ENCODE measurements at places on chromosomes 11 and 22.

GRCh38 chr11:87926250-87926970 is 248.8 kb downstream of the RAB38 start:
- DNase-seq, result no peak

GRCh38 chr11:132237781-132238180 is 867.4 kb downstream of the NTM start:
- no peak for DNase-seq

- no peak for DNase-seq
Measured at GRCh38 chr11:59954219-59954847, 9.5 kb upstream of the OOSP4A start.

DNA sequence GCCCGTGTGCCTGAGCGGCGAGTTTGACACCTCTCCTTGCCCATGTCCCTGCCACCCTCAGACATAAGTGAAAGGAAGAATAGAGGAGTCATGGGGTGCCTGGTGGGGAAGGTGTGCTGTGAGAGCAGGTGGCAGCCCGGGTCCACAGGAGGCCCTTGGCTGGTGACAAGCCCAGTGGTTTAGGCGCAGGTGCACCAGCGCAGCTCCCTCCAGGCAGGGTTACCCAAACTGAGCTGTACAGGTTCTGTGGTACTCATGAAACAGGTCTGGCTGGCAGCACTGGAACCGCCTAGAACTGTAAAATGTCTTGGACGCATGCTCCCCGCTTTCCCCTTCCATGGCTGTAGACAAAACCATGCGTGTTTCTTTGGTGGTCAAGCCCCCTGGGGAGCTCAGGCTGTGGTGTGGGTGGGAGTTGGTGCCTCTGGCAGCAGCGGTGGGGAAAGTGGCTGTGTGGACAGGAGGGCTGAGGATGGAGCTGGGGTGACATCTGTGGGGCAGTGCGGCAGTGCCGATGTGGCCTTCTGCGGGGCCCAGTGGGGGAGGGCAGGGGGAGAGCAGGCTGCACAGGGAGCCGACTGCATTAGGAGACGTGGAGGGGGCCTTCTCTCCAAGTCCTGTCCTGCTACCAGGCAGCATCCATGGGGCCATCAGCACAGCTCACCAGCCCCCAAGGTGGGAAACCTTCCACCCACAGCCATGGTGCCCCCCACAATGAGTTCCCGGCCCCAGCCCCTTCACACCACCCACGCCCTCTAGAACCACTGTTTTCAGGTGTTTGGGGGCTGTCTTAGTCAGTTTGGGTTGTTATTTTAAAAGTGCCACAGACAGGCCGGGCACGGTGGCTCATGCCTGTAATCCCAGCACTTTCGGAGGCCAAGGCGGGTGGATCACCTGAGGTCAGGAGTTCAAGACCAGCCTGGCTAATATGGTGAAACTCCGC is 5.6 kb upstream of the GTSE1 start:
- no peak for DNase-seq

DNA sequence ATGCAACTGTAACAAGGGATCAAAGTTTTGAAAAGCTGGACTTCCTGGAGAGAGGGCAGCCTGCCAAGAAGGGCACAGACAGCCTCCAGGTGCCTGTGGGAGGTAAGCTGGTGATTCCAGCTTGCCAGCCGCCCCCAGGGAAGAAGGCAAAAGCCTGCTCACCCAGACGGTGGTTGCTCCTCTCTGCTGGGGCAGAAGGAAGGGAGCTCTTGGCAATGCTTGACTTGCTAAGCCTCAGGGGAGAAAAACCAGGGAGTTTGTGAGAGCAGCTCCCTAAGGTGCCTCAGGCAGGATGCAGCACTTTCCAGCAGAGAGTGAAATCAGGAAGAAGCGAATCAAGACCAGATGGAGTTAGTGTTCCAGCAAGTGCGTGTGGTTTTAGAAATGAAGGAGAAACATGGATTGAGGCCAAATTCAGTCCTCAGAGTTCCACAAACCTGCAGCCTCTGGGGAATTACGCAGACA is 553.6 kb downstream of the BUD13 start:
- no peak for DNase-seq

- DNase-seq, result no peak
Measured at GRCh38 chr11:86551288-86552092, 120.9 kb downstream of the ME3 start.

DNA sequence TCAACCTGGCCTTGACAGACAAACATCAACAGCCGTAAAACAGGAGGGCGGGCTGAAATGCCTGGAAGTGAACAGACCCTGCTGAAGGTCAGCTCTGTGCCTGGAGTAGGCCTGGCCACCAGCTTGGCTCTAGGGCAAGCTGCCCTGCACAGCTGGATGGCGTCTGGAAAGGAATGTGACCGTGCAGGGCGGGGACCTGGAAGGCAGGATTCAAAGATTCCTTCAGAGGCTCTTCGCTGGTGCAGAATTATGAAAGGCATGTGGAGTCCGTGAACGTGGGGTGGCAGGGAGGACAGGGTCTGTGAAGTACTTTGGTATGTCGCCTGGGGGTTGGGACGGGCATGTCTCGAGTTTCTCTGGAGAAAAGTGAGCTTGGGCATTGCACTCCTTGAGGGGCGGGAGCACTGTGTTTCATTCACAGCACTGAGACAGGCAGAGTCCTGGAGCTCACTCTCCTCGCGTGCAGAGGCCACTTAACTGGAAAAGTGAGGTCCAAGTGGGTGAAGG is 1.5 kb downstream of the EHD1 start:
- no peak for DNase-seq

DNA sequence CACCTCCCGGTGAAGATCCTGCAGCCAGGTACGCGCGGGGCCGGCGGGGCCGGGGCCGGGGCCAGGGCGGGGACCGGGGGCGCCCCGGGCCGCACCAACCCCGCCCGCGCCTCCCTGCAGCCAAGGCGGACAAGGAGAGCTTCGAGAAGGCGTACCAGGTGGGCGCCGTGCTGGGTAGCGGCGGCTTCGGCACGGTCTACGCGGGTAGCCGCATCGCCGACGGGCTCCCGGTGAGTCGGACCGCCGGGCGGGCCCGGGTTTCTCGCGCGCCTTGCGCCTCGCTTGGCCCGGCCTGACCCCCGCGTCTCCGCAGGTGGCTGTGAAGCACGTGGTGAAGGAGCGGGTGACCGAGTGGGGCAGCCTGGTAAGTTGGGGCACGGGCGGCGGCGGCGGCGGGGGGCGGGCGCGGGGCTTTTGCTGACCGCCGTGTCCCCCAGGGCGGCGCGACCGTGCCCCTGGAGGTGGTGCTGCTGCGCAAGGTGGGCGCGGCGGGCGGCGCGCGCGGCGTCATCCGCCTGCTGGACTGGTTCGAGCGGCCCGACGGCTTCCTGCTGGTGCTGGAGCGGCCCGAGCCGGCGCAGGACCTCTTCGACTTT is 531 bp downstream of the PIM3 start:
- DNase-seq, result no peak

- DNase-seq, result no peak
Measured at GRCh38 chr11:1843098-1843473, 4.3 kb downstream of the TNNI2 start.

GRCh38 chr11:76524919-76525318 is 80.1 kb downstream of the EMSY start:
- no peak for DNase-seq

GRCh38 chr22:25353516-25354445 is 134.3 kb downstream of the CRYBB2 start:
- DNase-seq, result no peak

- no peak for DNase-seq
Measured at GRCh38 chr11:36622431-36623136, 24.5 kb upstream of the RAG2 start.

DNA sequence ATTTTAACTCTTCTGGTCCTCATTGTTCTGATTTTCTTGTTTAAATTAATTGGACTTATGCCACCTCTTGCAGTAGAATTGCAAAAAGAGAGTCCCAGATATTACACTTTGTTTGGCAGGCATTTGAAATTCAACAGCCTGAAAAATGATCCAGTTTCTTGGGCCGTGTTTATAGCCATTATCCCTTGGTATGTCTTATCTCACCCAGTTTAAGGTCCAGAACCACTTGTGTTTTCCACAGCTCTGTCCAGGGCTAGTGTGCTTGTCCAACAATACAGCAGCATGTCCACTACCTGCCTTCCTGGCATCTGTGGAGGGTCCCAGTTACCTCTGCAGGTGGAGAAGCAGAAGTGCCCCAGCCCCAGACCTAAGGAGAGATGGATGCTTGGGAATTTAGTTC is 397.4 kb downstream of the SOX6 start:
- no peak for DNase-seq

GRCh38 chr11:77672264-77672663 is 34.7 kb upstream of the CLNS1A start:
- DNase-seq, result no peak

DNA sequence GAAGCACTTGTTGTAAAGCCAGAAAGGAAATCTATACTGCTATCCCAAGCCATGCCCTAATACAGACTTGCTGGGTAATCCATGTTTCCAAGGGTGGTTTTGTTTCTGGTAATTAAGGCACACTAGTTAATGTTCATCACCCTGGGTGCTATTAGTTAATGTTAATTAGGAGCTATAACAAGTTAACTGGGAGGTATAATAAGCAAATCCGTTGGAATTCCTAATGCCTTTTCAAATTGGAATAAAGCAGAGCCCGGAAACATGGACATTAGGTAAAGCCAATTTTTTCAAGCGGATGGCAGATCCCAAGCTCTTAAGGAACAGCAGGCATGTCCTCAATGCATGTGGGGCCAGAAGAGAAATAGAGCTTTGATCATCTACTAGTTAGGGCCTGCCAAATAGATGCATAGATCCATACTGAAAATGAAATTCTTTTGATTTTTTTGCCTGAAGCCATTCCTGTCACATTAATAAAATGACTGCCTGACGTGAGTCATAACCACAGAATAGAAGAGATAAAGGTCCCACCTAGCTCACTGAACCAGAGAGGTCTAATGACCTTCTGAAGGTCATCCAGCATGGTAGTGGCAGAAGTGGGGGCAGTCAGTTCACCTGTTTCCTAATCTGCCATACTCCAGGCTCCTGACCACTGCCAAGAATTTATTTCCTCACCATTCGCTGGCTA is 28.5 kb upstream of the CCDC34 start:
- DNase-seq, result no peak

DNA sequence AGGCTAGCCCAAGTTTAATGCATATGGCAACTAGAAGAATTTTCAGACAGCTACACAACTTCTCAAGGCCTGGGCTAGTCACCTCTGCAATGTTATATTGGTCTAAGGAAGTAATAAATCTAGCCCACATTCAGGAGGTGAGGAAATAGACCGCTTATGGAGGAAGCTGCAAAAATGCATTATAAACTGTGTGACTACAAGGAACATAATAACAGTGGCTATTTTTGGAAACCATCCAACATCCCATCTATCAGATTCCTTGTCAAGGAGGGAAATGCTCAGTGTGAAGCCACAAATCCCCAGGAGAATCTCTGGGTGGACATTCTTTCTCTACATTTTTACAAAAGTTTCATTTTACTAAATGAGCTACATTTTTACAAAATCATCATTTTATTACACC is 76.1 kb downstream of the BBOX1 start:
- no peak for DNase-seq

DNA sequence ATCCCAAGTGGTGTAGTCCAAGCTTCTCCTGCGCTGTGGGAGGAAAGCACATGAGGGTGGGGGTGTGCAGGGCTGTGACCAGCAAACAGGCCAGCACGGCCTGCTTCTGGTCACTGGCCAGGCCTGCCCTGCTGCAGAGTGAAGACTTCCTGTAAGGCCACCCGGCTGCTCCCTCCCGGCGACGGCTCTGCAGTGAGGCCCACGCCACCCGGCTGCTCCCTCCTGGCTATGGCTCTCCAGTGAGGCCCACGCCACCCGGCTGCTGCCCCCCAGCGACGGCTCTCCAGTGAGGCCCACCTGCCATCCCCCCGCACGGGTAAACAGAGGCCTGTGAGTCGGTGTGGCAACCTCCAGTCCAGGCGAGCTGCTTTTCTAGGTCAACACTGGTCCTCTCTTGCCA is 31.4 kb upstream of the BRSK2 start:
- DNase-seq, result no peak

DNA sequence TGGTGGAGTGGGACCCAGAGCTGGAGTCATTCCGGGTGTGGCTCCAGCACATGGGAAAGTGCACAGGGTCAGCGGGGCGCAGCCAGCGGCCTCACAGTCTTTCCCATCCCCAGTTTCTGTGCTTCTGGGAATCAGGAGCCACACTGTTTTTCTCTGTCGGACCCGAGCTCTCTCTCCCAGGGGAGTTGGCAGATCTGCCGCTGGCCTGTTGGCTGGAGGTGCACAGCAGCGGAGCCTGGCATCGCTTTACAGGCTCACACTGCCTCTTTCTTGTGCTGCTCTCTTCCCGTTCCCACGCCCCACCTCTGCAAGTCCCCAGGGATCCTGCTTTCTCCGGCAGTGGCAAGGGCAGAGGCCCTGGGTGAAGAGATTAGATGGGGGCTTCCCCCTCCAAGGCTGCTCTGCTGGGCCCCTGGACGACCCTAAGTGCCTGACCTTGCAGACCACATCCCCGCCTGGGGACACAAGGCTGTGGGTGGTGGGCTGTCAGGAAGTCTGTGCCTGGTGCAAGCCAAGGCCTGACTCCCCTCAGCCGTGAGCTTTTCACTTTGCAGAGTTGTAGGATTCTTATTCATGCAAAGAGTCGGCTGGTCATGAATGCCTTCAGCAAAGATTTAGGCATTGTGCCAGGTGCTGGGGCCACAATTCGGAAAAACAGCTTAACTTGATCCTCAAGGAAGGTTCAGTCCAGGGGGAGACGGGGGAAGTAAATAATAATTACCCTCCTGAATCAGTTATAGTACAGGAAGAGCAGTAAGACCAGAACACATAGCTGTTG is 116.3 kb downstream of the TIMP3 start:
- DNase-seq, result no peak

GRCh38 chr11:18145025-18145424 is 12.7 kb downstream of the MRGPRX3 start:
- no peak for DNase-seq

GRCh38 chr22:30920407-30920806 is 48.2 kb downstream of the MORC2 start:
- DNase-seq, result peak; percentile 74

- no peak for DNase-seq
Measured at GRCh38 chr22:44089717-44090570, 65.8 kb downstream of the PARVB start.

Measured in activated T-helper 2 cell treated with anti-CD3 and anti-CD28 coated beads, Interferon-gamma antibody, Interleukin-2, Interleukin-4, amounts not matched to agents 10 μg/mL and 5 μg/mL and 100 μg/mL, durations not matched to agents 14 hours and 24 hours and 36 hours (primary cell).